Endothelial cell of umbilical vein (primary cell): ENCODE measurements at places on chromosomes 2 and 18. TPM values are rescaled to one million over a fixed set of nuclear protein-coding genes. Genes with fewer than 3 reads are reported as not detected.

- H3K36me3 ChIP-seq, result no peaks in the 10 kb centered on the region
- no peaks in the 10 kb centered on the region for H3K27me3 ChIP-seq
- no peak overlapping the region for H3K4me3 ChIP-seq
- DNase-seq, result peak; percentile 89
Measured at GRCh38 chr2:200376513-200377354, 70.2 kb downstream of the SPATS2L start.

- DNase-seq, result no peak
- no peaks in the 10 kb centered on the region for H3K36me3 ChIP-seq
- H3K4me3 ChIP-seq, result no peak overlapping the region
- no peak overlapping the region for H3K27ac ChIP-seq
- H3K27me3 ChIP-seq, result peaks cover 12% of the 10 kb centered on the region
Measured at GRCh38 chr2:101361522-101361921, 25.8 kb downstream of the CREG2 start.

GRCh38 chr18:48943736-48944527 lies 6.8 kb downstream of the SMAD7 start:
- no peak overlapping the region for H3K27ac ChIP-seq
- H3K27me3 ChIP-seq, result no peaks in the 10 kb centered on the region
- H3K4me3 ChIP-seq, result no peak overlapping the region
- peaks cover 78% of the 10 kb centered on the region for H3K4me1 ChIP-seq

GRCh38 chr18:40867459-40867858 lies 1087.6 kb upstream of the PIK3C3 start:
- no peak overlapping the region for H3K4me3 ChIP-seq
- DNase-seq, result no peak
- H3K27ac ChIP-seq, result no peak overlapping the region

DNA sequence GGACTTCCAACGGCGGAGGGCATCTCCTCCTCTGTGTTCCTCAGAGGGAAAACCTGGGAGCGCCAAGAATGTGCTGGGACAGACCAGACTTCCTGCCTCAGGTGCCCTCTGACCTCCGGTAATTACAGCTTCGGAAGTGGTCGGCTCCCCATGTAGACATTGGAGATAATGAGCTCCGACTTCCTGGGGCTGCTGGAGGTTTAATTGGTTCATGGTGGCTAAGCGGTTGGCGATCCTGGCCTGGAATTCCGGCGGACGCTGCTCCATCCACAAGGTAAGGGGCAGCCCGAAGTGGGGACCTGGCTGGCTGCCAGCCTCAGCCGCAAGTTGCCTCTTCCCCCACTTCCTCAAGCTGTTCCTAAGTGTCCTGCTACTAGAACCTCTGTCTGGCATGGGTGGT lies 83.2 kb upstream of the EPC2 start:
- no peaks in the 10 kb centered on the region for H3K27me3 ChIP-seq
- no peak overlapping the region for H3K4me3 ChIP-seq
- no peaks in the 10 kb centered on the region for H3K36me3 ChIP-seq

DNA sequence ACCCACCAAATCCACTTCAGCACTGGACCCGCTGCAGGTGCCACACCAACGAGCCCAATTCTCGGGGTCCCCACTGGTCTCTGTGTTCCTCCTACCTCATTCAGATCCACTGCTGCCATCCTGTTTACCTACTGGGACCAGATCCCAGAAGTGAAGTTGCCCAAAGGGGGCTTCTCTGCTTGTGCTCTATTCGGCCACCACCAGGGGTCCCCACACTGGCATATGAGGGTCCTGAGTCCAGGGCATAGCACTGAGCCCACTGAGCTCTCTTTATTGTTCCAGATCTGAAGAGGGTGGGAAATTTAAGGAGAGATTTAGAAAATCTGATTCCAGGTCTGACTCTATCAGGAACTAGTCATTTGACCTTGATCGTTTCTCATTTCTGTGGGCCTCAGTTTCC lies 2.4 kb downstream of the GPR45 start:
- no peak overlapping the region for H3K4me3 ChIP-seq
- H3K36me3 ChIP-seq, result no peaks in the 10 kb centered on the region
- no peak for DNase-seq
- H3K4me1 ChIP-seq, result no peaks in the 10 kb centered on the region

- H3K4me3 ChIP-seq, result no peak overlapping the region
- H3K27ac ChIP-seq, result peak overlapping the region; percentile 83
- H3K4me1 ChIP-seq, result peaks cover 37% of the 10 kb centered on the region
- no peaks in the 10 kb centered on the region for H3K27me3 ChIP-seq
- no peaks in the 10 kb centered on the region for H3K36me3 ChIP-seq
Measured at GRCh38 chr18:9743200-9744016, 35.3 kb downstream of the RAB31 start.

DNA sequence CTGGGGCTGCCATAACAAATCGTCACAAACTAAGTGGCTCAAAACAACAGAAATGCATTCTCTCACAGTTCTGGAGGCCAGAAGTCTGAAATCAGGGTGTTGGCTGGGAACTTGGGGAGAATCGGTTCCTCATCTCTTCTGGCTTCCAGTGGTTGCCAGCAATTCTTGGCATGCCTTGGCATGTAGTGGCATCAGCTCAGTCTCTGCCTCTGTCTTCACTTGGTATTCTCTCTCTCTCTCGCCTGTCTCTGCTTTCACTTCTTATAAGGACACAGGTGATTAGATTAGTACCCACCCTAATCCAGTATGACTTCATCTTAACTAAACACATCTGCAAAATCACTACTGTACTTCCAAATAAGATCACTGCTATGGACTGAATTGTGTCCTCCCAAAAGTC lies 695.4 kb upstream of the ID2 start:
- no peak overlapping the region for H3K27ac ChIP-seq
- no peak overlapping the region for H3K4me3 ChIP-seq
- no peaks in the 10 kb centered on the region for H3K4me1 ChIP-seq
- no peaks in the 10 kb centered on the region for H3K27me3 ChIP-seq

GRCh38 chr2:186909095-186909494 lies 60.1 kb upstream of the ZSWIM2 start:
- no peaks in the 10 kb centered on the region for H3K36me3 ChIP-seq
- no peak for DNase-seq
- H3K27me3 ChIP-seq, result no peaks in the 10 kb centered on the region
- no peaks in the 10 kb centered on the region for H3K4me1 ChIP-seq
- no peak overlapping the region for H3K27ac ChIP-seq
- H3K4me3 ChIP-seq, result no peak overlapping the region

DNA sequence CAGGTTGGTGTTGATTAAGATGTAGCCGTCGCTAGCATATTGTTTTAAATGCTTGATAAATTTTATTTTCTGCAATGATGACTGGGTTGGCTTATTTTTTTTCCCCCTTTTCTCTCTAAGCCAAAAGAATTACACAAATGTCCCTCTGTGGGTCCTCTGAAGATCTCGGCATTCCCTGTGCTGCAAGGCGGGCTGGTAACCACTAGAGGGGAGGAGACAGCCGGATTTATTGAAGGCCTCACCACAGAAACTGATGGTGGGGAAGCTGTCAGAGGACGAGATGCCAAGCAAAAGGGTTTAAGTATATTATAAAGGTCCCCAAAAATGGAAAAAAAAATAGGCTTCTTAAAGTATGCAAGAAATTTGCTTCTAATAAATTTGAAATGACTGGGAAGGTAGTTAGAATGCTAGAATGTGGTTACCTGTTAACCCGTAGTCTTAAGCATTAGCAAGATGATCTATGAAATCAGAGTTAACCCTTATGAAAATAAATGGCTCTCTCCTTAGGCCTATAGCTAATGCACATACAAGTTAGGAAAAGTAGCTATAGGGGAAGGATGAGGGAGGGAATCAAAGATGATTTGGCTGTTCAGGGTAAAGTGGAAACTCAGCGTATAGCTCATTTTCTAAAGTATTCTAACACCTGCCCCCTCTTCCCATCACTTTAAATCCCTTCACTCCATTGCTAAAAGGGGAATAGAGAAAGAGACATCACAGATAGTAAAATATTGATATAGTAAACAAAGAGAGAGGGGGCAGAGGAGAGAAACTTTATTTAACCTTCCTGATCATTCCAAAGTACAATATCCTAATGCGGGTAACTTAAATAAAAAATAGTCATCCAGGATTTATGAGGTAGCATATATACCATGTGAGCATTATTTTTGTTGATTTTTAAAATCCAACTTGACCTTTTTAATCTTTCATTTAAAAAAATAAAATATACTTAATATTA lies 894.5 kb upstream of the POU3F3 start:
- H3K27ac ChIP-seq, result no peak overlapping the region
- DNase-seq, result no peak
- H3K4me1 ChIP-seq, result no peaks in the 10 kb centered on the region
- H3K27me3 ChIP-seq, result no peaks in the 10 kb centered on the region

Gene GNAL
- 0.03 and 0.07 TPM in 2 replicates for polyA plus RNA-seq

Gene TUBA3E
- polyA plus RNA-seq, result not detected in 2 replicates

DNA sequence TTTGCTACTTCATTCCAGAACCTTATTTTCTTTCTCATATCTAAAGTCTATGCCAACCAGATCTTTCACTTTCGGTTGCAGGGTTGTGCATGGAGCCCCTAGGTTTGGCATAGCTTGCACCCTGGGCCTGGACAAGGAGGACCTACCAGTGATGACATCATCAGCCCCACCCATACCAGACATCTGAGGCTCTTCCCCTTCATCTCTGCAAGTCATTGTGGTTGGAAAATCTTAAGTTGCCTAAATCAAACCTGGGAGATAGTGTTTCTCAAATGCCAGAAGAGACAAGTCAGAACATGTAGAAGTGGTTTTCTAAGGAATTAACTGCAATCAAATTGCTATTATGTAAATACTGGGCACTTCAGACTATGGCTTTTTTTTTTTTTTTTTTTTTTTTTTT lies 363.3 kb downstream of the ZNF516 start:
- no peak overlapping the region for H3K27ac ChIP-seq
- no peaks in the 10 kb centered on the region for H3K36me3 ChIP-seq
- DNase-seq, result no peak
- H3K27me3 ChIP-seq, result no peaks in the 10 kb centered on the region

GRCh38 chr18:48643262-48643661 lies 104.4 kb downstream of the CTIF start:
- no peak overlapping the region for H3K4me3 ChIP-seq
- H3K27ac ChIP-seq, result no peak overlapping the region
- no peaks in the 10 kb centered on the region for H3K27me3 ChIP-seq
- H3K4me1 ChIP-seq, result peaks cover 6% of the 10 kb centered on the region
- H3K36me3 ChIP-seq, result no peaks in the 10 kb centered on the region

DNA sequence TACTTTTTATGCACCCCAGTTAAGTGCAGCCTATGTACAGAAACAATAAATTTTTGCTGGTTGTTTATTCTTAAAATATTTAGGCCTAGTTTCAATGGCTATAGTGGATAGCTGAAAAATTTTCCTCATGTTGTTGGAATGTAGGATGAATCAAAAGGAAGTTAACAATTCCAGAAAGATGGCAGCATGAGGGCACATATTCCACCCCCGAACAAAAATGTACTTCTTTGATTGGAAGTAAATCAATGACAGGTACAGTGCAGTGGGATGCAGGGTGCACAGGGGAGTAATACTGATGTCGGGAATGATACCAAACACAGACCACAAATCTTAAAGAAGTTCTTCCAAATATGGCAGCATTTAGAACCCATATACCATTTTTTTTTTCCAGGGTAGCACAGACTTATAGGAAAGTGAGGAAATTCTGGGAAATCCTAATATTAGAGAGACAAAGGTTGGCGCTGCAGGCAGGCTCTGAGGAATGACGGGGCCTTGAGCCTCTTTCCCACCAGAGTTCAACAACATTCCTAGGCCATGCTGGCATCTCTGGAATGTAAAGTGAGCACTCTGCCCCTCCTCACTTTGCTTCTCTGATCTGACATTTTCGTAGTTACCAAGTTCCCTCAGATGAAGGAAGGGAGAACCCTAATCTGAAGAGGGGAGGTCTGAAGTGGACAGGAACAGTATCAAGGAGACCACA lies 36.6 kb upstream of the IKZF2 start:
- no peaks in the 10 kb centered on the region for H3K27me3 ChIP-seq
- no peak overlapping the region for H3K4me3 ChIP-seq
- H3K36me3 ChIP-seq, result no peaks in the 10 kb centered on the region
- no peaks in the 10 kb centered on the region for H3K4me1 ChIP-seq
- no peak overlapping the region for H3K27ac ChIP-seq

DNA sequence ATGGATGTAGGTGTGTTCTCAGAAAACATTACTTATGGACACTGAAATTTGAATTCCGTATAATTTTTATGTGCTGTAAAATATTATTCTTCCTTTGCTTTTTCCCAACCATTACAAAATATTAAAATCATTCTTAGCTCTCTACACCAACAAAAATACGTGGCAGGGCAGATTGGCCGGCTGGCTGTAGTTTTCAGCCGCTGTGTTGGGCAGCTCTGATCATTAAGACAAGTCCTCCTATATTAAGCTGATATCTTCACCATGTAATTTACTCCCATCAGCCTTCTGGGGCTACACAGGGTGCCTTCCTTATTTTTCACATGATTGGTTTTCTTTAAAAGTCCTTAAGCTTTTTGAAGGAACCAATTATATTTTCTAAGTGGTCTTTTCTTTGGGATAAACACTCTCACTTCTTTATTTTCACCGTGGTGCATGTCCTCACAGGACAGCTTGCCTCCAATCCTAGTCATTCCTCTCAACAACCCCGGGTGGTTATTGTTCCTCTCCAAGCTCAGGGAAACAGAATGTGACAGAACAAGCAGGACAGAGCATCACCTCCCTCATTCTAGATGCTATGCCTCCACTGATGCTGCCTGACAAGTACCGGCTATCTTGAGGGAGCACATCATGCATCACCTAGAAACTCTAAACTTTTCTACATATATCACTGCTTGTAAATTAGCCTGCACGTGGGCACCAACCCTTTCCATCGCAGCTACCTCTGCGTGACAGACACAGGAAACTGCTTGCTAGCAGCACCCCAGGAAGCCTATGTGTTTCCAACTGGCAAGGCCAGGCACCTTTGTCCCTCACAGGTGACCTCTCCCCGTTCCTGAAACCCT lies 362.3 kb downstream of the MYCN start:
- no peak overlapping the region for H3K27ac ChIP-seq
- DNase-seq, result no peak
- H3K36me3 ChIP-seq, result no peaks in the 10 kb centered on the region
- H3K4me1 ChIP-seq, result no peaks in the 10 kb centered on the region

DNA sequence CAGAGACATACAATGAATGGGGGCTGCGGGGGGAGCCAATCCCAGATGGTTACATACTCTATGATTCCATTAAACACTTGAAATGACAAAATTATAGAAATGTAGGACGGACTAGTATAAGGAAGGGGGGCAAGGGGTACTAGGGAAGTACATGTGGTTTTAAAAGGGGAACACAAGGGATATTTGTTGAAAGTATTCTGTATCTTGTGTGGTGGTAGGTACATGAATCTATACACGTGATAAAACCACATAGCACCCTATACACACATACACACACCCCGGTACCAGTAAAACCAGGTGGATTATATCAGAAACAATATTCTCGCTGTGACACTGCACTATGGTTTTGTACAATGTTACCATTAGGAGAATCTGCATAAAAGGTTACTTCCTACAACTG lies 45.4 kb downstream of the ASXL2 start:
- no peak for DNase-seq
- no peaks in the 10 kb centered on the region for H3K4me1 ChIP-seq
- no peak overlapping the region for H3K27ac ChIP-seq

Gene TNFRSF11A
- polyA plus RNA-seq, result 7.5 and 10.4 TPM in 2 replicates

Gene C2orf15
- not detected in 2 replicates for polyA plus RNA-seq

GRCh38 chr2:120624738-120625446 lies 110.8 kb upstream of the GLI2 start:
- no peaks in the 10 kb centered on the region for H3K4me1 ChIP-seq
- DNase-seq, result no peak
- H3K27ac ChIP-seq, result no peak overlapping the region
- no peak overlapping the region for H3K4me3 ChIP-seq
- peaks cover 3% of the 10 kb centered on the region for H3K27me3 ChIP-seq
